Astrocyte of the cerebellum (primary cell): ENCODE measurements at places on chromosomes 1 and 21.
A peak's percentile ranks its signal among the peaks of the same experiment; 100 is the strongest.

DNA sequence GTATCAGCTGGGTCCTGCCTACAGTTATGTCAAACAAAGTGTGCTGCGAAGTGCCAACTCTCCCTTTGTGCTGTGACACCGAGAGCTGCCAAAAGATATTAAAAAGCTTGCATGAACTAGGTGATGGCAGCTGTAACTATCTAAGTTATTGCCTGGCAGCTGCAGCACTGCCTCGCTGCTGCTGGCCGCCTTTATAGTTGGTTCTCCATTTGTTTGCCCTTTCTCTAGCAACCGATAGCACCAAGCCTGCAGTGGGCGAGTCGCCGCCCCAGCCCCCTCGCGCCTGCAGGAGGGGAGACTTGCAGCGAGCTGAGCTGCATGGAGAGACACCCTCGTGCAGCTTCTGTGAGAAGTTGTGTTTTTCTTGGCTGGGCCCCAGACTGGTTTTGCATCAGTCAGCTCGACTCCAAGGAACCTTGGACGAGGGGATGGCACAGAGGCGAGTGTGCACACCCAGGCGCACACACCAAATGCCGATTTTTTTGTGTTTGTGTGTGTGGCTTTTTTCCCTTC is 330.6 kb downstream of the RPS6KC1 start:
- DNase-seq = no peak

- no peak for DNase-seq
These were observed 4.9 kb upstream of the KCNJ10 start for GRCh38 chr1:160074865-160075264.

- DNase-seq = no peak
These were observed 726.5 kb downstream of the PTPRU start for GRCh38 chr1:29962831-29963247.

DNA sequence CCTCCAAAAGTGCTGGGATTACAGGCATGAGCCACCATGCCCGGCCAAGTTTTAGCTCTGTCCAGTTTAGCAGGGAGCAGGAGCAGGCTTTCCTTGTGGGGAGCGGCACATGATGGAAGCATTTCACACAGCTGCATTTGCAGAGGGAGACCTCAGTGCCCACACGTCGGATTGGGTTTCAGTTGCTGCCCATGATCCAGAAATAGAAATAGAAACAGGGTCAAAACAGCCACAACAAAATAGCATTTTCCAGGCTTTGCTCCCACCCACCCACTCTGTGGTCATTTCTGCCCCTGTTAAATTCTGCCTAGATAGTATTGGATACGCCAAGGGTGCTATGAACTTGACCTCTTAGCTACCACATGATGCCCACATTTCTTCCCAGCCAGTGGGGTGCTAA is 128.4 kb downstream of the CNIH3 start:
- no peak for DNase-seq

DNA sequence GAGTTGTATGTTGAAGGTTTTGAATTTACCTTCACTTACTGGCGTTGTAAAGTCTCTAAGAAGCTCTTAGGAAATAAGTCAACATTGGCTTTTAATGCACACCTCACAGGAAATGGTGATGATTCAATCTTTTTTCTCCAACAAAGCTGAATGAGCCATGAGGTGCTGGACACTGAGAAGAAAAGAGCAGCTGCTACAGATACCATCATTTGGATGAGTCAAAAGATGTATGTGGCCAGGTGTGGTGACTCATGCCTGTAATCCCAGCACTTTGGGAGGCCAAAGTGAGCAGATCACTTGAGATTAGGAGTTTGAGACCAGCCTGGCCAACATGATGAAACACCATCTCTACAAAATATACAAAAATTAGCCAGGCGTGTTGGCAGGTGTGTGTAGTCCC is 3.3 kb upstream of the IL23R start:
- no peak for DNase-seq

- no peak for DNase-seq
These were observed 9.0 kb downstream of the CFH start for GRCh38 chr1:196660852-196661251.

DNA sequence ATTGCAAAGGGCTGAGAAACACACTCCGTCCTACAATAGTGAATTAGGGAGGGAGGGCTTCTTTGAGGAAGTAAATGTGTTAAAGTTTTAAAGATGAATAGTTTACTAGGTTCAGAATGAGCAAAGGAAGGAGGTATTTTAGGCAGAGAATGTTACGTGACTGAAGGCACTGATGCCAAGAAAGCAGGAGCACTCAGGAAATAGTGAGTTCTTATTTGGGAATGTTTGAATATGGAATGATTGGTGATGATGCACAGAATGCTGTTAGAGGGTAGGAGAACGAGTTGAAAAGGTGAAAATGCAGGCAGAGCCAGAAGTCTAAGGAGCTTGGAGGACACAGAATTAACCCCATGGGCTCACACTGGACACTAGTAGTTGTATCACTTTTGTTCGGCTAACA is 108.0 kb downstream of the NRIP1 start:
- no peak for DNase-seq

GRCh38 chr1:246142320-246142893 is 364.7 kb downstream of the SMYD3 start:
- DNase-seq = peak; percentile 60

DNA sequence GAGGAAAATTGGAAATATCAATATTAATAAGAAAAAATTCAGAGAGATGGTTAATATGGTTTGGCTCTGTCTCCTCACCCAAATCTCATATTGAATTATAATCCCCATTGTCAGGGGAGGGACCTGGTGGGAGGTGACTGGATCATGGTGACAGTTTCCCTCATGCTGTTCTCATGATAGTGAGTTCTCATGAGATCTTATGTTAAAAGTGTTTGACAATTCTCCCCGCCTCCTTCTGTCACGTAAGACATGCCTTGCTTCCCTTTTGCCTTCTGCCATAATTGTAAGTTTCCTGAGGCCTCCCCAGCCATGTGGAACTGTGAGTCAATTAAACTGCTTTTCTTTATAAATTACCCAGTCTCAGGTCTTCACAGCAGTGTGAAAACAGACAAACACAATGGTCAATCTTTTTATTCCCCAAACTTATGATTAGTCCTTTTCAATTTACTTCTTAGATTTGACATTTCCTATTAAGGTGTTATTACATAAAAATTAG is 11.0 kb downstream of the EGLN1 start:
- DNase-seq = no peak

DNA sequence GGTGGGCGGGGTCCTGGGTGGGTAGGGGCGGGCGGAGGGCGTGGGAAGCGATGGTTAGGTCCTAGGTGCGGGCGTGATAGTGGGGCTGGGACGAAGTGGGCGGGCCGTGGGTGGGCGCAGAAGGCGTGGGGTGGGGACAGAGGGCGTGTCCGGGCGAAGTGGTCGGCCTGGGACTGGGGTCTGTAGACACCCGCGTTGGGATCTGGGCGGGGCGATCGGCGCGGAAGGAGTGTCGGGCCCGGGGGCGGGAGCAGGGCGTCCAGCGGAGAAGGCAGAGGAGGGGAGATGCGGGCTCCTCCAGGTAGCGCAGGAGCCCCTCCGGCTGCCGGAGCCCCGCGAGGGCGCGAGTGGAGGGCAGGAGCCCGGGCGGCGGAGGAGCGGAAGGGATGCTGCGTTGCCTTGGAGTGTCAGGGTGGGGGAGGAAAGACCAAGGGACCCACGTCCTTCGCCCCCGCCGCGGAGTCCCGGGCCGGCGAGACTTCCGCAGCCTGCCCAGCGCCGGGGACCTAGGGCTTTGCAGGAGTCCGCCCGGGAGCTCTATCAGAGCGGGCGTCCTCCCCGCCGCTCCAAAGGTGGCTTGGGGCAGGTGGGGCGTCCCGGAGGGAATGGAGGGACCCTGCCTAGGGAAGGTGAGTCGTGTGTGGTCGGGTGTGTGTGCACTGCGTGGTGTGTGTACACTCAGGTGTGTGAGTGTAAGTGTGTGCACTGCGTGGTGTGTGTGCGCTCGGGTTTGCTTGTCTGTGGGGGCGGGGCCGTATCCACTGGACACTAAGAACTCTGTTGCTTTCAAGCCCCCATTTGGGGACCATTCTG is 27.0 kb upstream of the PRSS38 start:
- DNase-seq = no peak

DNA sequence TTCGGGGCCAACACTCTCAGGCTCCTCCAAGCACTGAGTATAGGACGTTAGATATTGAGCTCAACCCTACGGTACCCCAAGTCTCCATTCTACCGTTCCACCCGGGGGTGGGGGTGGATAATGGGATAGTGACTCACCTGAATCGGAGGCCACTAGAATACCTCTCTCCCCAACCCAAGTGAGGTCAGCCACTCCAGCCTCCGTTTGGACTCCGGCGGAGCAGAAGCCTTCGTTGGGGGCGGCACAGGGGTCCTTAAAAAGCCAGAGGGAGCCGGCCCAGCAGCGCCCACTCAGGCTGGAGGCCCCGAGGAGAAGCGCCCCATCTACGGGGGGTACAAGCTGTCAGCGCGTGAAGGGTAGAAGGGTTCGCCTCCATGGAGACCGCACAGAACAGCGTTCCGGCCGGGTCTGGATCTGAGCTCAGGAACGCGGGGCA is 556 bp downstream of the WDR77 start:
- DNase-seq = no peak

GRCh38 chr1:21537511-21537931 is 28.3 kb downstream of the ALPL start:
- no peak for DNase-seq

- DNase-seq = peak; percentile 91
These were observed 15.1 kb upstream of the PIGV start for GRCh38 chr1:26772687-26773086.

GRCh38 chr1:115753830-115754229 is 14.7 kb downstream of the CASQ2 start:
- no peak for DNase-seq

DNA sequence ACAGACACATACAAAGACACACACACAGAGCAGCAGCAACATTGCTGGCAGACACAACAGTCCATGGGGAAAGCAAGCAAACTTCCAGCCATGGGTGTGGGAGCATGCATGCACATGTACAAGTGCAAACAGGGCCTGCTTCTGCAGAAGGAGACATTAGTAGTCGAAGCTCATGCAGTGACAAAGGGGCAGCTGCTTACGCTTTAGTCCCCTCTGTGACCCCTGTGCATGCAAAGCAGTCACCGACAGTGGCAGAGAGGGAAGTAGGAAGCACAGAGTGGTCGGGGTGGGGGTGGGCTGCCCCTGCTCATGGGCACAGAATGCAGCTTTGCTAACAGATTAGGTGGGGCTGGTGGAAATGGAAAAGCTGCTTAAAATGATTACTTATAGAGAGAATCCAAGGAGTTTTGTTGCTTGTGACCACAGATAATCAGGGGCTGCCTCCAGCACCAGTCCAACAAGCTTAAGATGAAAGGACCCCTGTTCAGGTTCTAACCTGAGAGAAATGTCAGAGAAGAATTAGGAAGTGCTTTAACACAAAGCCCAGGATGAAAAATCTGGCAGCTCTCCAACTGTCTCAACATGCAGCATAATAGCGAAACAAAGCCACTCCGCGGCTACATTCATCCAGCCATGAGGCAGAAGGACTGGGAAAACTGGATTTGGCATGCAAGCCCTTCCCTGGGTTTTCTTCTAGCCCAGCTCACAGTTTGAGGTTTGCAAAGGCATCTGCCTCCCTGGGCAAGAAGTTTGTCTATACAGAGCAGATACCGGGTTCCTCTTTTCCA is 378.9 kb downstream of the KCNH1 start:
- DNase-seq = peak; percentile 59

GRCh38 chr1:208132287-208132882 is 111.8 kb downstream of the PLXNA2 start:
- peak; percentile 33 for DNase-seq

DNA sequence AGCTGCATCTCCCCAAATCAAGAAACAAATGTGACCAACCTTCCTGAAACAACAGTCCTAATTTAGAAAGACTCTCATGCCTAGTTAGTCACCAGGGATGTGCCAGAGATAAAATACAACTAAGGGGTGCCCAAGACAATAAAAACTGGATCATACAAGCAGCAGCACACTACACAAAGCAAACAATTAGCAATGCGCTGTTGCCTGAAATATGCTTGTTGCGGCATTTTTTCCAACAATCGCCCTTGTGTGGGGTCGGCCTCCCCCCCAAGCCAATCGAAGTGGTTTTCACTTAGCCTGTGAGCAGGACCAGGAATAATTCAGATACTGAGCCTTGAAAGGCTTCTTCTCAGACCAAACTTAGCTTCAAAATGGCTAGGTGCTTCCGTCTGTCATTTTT is 1.4 kb upstream of the STMN1 start:
- DNase-seq = no peak

DNA sequence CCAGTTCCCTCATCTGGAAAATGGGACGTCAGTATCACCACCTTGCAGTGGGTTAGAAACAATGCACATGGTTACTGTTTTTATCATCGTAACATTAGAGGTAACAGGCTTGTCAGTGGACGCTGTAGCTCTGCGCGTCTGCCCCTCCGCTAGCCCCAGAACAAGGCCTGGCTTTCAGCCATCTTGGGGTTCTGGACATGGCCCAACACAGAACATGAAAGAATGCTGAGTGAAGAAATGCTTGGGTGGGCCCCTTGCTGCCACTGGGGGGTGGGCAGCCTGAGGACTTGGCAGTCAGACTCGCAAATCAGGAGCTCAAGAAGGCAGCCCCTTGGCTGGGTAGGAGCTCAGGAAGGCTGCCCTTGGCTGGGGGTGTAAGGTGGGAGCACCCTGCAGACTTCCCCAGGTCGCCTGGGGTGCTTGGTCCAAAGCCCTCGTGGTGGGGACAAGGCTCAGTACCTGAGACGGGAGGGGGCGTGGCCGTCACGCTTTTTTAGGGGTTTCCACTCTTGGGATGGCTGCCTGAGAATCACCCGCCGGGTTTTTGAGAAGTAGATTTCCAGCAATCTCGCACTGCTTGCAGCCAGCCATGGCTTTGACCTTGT is 51.7 kb downstream of the SLC37A1 start:
- DNase-seq = no peak

- no peak for DNase-seq
These were observed 43.4 kb downstream of the CNST start for GRCh38 chr1:246609632-246610031.

- no peak for DNase-seq
These were observed 41.3 kb downstream of the ADAMTS5 start for GRCh38 chr21:26925636-26926035.

DNA sequence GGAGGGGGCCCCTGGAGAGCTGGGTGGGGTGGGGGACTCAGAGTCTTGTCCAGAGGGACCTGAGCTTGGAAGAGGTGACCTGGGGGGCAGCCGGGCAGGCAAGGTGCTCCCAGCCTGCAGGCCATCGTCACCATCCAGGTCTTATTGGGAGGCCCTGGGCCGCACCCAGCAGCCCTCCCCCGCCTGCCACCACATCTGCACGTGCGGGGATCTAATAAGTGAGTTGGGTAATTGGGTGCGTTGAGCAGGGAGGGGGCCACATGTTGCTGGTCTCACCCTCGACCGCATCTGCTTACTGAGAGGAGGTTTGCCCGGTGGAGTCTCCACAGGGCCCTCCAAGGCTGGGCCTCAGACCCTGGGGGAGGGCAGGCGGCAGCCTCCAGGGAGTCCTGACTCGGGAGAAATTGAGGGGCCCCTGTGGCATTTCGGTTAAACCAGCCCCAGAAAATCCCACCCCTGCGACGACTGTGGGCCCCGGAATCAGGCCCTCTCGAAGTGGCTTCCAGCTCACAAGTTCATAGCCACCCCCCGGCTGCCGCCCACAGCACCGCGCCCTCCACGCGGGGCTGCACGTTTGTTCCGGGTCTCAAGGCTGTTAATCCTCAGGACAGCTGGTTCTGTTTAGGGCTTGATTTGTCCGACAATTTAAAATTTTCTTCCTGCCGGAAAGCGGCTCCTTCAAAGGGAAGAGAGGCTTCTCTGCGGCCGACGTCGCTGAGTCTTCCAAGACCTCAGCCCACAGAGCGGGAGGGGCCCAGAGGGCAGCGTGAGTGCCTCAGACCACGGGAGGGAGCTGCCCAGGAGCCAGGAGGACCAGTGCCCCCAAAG is 14.7 kb upstream of the COL6A2 start:
- DNase-seq = no peak
